T follicular helper cell (primary cell): ENCODE measurements at places on chromosomes 1 and 21.

- DNase-seq = no peak
These were observed 21.9 kb downstream of the ERRFI1 start for GRCh38 chr1:8004113-8004802.

DNA sequence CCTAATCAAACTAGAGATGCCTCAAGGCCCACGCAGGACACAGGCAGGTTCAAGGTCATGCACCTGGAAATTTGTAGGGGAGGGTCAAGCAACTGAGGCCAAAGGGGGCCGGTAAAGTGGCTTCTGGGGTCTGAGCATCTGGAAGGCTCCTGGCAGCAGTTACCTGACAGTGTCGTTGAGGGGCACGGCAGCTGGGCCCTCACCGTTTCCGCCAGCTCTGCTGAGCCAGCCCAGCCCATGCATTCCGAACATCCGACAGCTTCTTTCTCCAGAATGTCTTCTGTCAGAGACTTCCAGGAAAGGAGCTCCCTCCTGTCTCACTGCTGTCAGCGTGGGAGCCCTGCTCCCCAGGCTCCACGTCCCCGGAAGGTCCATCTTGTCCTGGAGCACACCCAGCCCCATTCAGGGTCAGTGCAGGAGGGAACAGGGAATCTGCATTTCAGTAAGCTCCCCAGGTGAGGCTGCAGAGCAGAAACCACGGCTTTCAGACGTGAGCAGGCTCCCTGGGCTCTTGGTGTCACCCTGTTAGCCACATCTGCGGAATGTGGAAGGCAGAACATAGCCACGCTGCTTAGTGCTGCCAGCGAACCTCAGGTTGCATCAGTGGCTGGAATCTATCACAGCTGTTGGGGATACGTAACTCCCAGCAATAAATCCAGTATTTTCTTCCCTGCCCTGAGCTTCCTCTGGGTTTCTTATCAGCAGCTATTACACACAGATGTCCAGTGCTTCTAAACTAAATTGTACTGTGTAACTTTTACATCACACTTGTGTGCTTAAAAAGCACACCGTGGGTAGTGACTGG, 36.3 kb upstream of the FAM3B start:
- no peak for DNase-seq

- no peak for DNase-seq
These were observed 1.7 kb upstream of the LAMB3 start for GRCh38 chr1:209653915-209654351.

DNA sequence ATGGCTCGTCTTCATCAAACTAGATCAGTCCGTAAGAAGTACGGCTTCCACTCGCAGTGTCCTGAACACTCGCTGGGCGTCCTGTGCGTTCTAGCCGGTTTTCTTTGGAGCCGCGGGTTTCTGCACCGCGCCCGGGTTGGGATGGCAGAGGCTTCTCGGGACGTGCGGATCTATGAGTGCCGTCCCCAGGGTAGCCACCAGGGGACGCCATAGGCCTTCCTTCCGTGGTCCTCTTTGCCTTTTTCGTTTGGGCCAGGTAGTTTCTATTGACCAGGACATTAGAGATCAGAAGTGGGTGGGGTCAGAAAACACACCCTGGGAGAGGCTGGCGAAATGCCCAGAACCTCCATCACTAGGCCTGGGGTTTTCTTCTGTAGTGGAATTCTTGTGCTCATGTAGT, 273.8 kb downstream of the FAM72C start:
- no peak for DNase-seq

GRCh38 chr1:96206451-96206850, 515.1 kb upstream of the PTBP2 start:
- DNase-seq = no peak

DNA sequence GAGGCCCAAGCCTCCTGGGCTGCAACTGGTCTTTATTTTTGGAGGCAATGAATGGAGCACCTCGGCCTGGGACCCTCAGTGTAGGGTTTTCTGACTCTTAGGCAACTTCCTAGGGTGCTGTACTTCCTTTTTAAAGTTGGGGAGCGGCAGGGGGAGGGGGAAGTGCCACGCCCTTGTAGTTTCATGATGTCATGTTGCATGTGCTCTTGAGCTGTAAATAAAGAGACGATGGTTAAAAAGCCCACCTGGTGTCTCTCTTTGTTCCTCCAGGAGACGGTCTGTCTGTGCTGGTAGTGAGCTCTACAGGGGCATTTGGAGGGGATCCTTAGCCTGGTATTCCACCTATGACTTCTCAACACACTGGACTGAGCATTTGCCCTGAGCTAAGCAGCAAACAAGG, 10.3 kb upstream of the AGTRAP start:
- no peak for DNase-seq

DNA sequence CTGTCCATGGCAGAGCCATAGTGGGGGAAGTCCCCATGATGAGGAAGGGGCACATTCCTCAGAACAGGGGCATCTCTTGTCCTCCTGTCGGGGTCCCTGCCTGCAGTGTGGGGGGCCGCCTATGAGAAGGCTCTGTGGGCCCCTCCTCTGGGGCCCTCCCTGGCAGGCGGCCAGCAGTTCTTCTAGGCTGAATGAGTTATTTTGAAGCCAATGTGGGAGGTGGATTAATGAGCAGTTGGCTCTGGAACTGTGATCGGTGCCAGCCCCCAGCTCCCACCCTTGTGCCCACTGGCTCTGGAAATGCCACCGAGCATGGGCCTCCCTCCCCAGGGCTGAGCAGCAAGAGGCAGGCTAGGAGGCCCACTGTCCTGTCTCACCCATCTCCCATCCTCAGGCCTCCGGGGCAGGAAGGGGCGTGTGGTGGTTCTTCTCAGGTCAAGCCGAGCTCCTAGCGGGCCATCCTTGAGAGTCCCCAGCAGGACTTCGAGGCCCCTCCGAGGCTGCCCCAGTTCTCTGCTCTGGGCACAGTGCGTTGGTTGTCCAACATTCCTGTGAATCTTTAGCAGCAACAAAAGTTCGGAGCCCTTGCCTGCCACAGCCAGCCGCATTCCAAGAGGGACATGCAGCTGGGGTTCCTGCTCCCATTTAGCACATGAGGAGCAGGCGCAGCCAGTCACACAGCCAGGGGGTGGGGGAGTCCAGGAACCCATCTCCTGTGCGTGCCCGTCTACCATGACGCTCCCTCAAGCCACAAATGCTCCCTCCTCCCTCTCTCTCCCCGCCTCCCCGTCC, 57.2 kb downstream of the EDN2 start:
- no peak for DNase-seq

DNA sequence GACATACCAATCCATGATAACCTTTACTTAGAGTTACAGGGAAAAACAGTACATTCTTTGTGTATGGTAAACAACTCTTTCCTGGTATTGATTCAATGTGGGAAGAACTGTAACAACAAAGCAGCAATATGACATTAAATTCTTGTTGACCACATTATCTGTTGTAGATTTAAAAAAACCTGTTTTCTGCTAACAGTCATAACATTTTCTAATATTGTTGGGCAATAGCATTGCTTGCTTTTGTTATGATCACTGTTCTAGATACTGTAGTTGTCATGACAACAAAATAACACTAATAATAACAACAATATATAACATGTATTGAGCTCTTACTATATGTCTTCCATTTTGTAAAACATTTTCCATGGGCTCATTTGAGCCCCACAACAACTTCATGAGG, 54.2 kb downstream of the PDE4B start:
- no peak for DNase-seq
